ENCODE measurements at places on chromosomes 5 and 9. TPM values are rescaled to one million over a fixed set of nuclear protein-coding genes. Genes with fewer than 3 reads are reported as not detected.

NFIB gene
- polyA plus RNA-seq, result 26.8 TPM

PCDHGA2 gene
- polyA plus RNA-seq, result 6.8 TPM

UBAP2 gene
- polyA plus RNA-seq, result 49.4 TPM

SGCD gene
- polyA plus RNA-seq, result 4.0 TPM

AMBP gene
- polyA plus RNA-seq, result 1.9 TPM

IL31RA gene
- polyA plus RNA-seq, result 0.12 TPM

MRPL41 gene
- 11.7 TPM for polyA plus RNA-seq

INSL4 gene
- not detected for polyA plus RNA-seq

PHYHD1 gene
- 63.9 TPM for polyA plus RNA-seq

BAAT gene
- polyA plus RNA-seq, result 0.47 TPM

ANKRD31 gene
- 0.86 TPM for polyA plus RNA-seq

MOB3B gene
- 27.3 TPM for polyA plus RNA-seq

DNM1 gene
- polyA plus RNA-seq, result 231 TPM

MXD3 gene
- 16.7 TPM for polyA plus RNA-seq

GAS1 gene
- polyA plus RNA-seq, result 55.3 TPM

NTRK2 gene
- 105 TPM for polyA plus RNA-seq

CENPK gene
- polyA plus RNA-seq, result 70.1 TPM

PCDHB4 gene
- polyA plus RNA-seq, result 1.9 TPM

ALDH7A1 gene
- 191 TPM for polyA plus RNA-seq

OXCT1 gene
- 65.2 TPM for polyA plus RNA-seq

ARHGEF39 gene
- polyA plus RNA-seq, result 15.4 TPM

CARTPT gene
- polyA plus RNA-seq, result not detected

MAMDC4 gene
- 5.4 TPM for polyA plus RNA-seq

TBCA gene
- polyA plus RNA-seq, result 270 TPM

TMEFF1 gene
- polyA plus RNA-seq, result 5.5 TPM

SPAG8 gene
- polyA plus RNA-seq, result 10.4 TPM

PTGS1 gene
- 3.8 TPM for polyA plus RNA-seq

ABO gene
- 19.1 TPM for polyA plus RNA-seq

CDX1 gene
- 0.45 TPM for polyA plus RNA-seq

C5orf58 gene
- polyA plus RNA-seq, result 0.25 TPM

DEPDC1B gene
- 35.0 TPM for polyA plus RNA-seq

PTGES gene
- polyA plus RNA-seq, result 4.3 TPM

MVB12B gene
- polyA plus RNA-seq, result 15.0 TPM

OBP2B gene
- polyA plus RNA-seq, result not detected

PROB1 gene
- polyA plus RNA-seq, result 2.4 TPM

ZNF658 gene
- polyA plus RNA-seq, result 9.2 TPM

FOXI1 gene
- 4.8 TPM for polyA plus RNA-seq

ANKRD18B gene
- polyA plus RNA-seq, result 0.86 TPM

BTNL9 gene
- polyA plus RNA-seq, result 10.7 TPM

FBXW2 gene
- polyA plus RNA-seq, result 54.2 TPM

GABRA1 gene
- polyA plus RNA-seq, result 0.20 TPM

MEIKIN gene
- not detected for polyA plus RNA-seq

LRRC14B gene
- polyA plus RNA-seq, result not detected

AGXT2 gene
- polyA plus RNA-seq, result 45.6 TPM

GFPT2 gene
- 5.1 TPM for polyA plus RNA-seq

NEURL1B gene
- 14.8 TPM for polyA plus RNA-seq

FOXD1 gene
- 11.1 TPM for polyA plus RNA-seq

N4BP3 gene
- 3.4 TPM for polyA plus RNA-seq

HMGCS1 gene
- 129 TPM for polyA plus RNA-seq
